AG08395 (cell line): ENCODE measurements at places on chromosomes 12 and 14.

DNA sequence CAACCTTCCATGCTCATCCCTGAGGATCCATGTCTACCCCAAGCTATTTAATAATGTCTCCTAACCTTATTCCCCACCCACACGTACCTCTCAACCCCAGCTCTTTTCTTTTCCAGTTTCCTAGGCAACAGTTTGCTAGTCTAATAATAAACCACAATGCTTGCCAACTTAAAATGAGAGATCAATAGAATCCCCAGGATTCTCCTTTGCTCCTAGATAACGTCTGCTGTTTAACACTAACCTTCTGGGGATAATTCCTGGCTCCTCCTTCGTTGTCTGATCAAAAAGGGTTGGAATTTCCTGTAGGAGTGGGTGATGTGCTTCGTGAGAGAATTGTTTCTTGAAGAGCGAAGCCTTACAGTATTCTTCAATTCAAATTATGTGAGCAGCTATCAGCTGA, 42.2 kb upstream of the DBX2 start:
- no peak for DNase-seq

DNA sequence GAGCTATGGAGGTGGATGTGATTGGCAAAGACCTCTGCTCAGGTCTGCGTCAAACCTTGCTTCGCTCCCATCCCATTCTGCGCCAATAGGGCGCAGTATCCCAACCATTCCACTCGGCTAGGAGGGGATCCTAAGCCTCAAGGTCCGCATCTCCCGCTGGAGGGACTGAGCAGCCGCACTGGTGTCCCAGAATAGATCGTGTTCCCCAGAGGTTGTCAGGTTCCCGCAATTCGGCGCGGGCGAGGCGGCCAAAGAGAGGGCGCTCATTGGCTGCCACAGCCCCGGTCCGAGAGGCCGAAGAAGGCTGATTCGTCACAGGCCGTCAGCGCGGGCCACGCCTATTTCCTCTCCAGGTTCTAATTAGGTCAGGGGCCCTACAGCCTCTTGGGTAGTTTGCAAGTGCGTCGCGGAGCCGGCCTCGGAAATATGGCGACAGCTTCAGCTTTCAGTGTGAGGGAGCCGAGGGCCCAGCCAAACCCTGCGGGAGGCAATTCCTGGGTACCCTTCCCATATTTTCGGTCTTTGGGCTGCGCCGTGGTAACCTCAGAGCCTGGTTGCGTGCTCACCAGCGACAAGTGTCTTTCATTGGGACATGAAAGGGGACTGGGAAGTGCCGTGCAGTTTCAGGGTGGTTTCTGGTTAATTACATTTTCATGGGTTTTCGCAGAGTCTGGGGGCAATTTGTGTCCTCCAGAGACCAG, 5.0 kb downstream of the OR10AD1 start:
- DNase-seq, result peak; percentile 97

GRCh38 chr12:47193066-47193465, 113.3 kb upstream of the AMIGO2 start:
- DNase-seq, result no peak

DNA sequence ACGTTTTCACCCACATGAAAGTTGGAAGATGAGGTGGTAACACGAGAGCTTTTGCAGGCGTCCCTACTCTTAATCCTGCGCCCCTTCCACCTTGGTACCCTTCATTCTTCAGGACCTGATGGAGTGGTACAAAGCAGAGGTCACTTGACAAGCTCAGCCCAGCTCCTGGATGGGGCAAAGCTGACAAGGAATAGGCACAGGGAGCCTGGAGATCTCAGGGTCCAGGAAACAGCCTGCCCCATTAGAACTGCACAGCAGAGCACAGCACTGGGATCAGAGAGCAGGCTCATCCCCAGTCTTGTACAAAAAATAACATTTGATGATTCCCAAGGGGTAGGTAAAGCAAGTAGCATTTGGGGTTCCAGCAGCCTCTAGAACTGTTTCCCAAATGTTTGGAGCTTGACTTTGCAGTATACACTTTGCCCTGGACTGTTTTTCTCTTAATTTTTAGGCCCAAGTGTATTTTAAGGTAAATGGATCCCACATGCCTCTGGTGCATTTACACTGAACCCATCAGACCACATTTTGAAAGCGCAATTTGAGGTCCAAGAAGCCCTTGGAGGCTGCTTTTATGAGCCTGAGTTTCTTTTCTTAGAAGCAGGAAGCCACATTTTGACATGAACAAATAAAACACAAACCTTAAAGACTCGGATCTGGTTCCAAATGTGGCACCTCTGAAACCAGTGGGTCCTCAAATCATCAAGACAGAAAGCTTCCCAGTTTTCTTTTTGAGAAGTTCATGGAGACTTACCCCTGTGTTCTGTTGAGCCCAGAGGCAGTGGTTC, 633 bp downstream of the TC2N start:
- DNase-seq, result no peak
